ENCODE measurements at places on chromosomes 4 and X. TPM values are rescaled to one million over a fixed set of nuclear protein-coding genes. Genes with fewer than 3 reads are reported as not detected.

Gene HGFAC
- 1.8 TPM for total RNA-seq

Gene NUDT10
- total RNA-seq = 17.3 TPM

Gene CTAG2
- not detected for total RNA-seq

Gene GUCY1A1
- 84.7 TPM for total RNA-seq
